ENCODE measurements at places on chromosomes 3 and 15.

DNA sequence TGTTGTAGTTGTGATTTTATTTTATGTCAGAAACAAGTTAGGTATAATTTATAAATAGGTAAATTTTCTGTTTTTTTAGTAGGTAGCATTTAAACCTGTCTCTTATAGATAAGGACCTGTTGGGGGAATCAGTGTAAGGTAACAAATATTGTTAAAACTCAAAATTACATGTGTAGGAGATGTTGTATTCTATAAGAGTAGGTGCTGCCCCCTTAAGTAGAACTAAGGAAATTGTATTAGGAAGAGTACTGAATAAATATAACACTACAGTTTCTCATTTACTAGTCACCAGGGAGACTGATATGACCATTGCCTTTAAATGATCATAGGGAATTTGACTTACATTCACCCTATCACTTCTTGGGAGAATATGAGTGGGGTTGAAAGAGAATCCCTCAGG, 31.2 kb downstream of the SLC25A36 start:
- DNase-seq: peak; percentile 53

- no peak for DNase-seq
Measured at GRCh38 chr3:99425930-99426329, 212.5 kb upstream of the COL8A1 start.

GRCh38 chr3:143806038-143806437, 42.2 kb downstream of the SLC9A9 start:
- DNase-seq: no peak

- no peak for DNase-seq
Measured at GRCh38 chr3:141087778-141088130, 36.6 kb downstream of the SPSB4 start.

- no peak for DNase-seq
Measured at GRCh38 chr3:193938613-193939012, 197.3 kb upstream of the HES1 start.

DNA sequence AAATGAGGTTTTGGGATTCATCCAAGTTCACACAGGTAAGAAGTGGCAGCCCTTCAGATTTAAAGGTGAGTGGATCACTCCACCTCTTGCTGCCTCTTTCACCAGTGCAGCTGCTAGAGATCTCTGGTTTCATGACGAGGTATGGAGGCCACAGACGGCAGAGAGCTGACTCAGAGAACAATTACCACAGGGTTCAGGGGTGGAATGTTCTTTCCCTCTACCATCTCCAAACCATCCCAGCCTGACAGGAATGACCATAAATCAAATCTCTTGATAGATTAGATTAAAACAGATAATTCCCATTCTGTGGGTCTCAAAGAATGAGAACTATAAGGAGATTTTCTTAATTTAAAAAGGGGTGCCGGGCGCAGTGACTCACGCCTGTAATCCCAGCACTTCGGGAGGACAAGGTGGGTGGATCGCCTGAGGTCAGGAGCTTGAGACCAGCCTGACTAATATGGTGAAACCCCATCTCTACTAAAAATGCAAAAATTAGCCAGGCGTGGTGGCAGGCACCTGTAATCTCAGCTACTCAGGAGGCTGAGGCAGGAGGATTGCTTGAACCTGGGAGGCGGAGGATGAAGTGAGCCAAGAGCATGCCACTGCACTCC, 174.2 kb upstream of the ATP11B start:
- no peak for DNase-seq

GRCh38 chr3:76063811-76064210, 278.5 kb upstream of the ZNF717 start:
- no peak for DNase-seq

- DNase-seq: no peak
Measured at GRCh38 chr15:65991721-65992483, 122.6 kb downstream of the RAB11A start.

- DNase-seq: peak; percentile 58
Measured at GRCh38 chr3:177443469-177443868, 246.2 kb upstream of the TBL1XR1 start.

- DNase-seq: peak; percentile 66
Measured at GRCh38 chr3:126654571-126655383, at the start of gene TXNRD3. TSS of gene TXNRD3 (minus strand) at chr3:126655124.

DNA sequence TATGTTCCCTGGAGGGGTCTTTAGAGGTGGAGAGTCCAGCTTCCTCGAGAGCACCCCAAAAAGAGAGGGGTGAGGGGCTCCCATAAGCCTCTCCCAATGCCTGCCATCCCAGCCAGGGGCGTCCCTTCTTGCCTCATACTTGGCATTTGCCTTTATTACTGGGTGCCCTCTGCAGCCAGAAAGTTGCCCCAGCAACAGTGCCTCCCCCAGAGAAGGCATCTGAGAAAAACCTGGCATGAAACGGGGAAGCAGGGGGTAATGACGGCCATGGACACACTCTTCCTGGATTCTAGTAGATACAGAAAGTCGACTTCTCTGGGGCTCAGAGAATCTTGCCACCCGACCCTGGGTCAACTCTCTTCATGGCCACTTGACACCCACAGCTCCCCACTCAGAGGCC, 90.1 kb downstream of the PCSK6 start:
- DNase-seq: no peak

- no peak for DNase-seq
Measured at GRCh38 chr3:149319750-149320149, 13.7 kb downstream of the TM4SF18 start.

- DNase-seq: no peak
Measured at GRCh38 chr3:141421639-141422319, 53.5 kb downstream of the ZBTB38 start.

DNA sequence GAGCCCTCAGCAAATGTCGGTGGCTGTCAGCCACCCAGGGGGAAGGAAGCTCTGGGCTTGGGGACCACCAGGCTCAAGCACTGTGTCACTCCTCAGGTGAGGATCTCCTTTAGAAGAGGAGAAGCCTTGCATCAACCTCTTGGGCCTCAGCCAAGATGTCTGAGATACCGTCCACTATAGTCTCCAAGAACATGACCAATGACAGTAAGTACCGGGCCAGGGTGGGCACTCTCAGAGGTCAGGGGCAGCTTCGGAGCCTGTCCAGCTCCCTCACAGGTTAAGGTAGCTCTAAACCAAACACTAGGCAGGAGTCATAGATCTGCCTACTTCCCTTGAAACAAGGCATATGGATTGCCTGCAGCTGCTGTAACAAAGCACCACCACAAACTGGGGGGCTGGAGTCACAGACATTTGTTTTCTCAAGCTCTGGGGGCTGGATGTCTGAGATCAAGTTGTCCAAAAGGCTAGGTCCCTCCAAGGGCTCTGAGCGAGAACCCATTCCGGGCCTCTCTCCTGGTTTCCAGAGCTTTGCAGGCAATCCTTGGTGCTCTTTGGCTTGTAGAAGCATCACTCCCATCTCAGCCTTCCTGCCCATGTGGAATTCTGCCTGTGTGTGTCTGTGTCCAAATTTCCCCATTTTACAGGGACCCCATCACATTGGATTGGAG, 1.3 kb downstream of the CFAP100 start:
- DNase-seq: no peak

GRCh38 chr15:98823012-98823458, 174.7 kb downstream of the IGF1R start:
- no peak for DNase-seq

DNA sequence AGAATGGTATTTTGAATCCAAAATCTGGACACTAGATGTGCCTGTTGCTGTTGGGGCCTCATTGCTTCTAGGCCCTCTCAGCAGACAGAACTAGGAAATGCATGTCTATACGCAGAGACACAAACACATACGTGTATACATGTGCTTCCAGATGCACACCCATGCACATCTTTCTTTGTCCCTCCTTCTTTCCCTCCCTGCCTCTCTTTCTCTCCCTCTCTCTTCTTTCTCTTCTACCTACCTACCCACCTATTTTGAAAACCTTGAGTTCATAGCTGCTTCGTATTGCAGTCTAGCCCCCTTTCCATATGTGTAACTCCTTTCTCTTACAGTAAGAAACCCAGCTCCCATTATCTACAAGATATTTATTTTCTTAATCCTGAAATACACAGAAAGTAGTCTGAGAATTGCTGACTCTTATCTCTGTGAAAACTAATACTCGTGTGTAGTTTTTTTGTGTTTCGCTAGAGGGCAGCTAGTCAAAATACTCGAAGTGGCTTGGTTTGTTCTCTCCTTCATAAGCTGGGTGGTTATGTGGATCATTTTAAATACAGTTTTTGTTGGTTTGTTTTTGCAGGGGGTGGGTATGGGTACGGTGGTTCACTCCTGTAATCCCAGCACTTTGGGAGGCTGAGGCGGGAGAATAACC, 18.5 kb downstream of the RPL32 start:
- no peak for DNase-seq

DNA sequence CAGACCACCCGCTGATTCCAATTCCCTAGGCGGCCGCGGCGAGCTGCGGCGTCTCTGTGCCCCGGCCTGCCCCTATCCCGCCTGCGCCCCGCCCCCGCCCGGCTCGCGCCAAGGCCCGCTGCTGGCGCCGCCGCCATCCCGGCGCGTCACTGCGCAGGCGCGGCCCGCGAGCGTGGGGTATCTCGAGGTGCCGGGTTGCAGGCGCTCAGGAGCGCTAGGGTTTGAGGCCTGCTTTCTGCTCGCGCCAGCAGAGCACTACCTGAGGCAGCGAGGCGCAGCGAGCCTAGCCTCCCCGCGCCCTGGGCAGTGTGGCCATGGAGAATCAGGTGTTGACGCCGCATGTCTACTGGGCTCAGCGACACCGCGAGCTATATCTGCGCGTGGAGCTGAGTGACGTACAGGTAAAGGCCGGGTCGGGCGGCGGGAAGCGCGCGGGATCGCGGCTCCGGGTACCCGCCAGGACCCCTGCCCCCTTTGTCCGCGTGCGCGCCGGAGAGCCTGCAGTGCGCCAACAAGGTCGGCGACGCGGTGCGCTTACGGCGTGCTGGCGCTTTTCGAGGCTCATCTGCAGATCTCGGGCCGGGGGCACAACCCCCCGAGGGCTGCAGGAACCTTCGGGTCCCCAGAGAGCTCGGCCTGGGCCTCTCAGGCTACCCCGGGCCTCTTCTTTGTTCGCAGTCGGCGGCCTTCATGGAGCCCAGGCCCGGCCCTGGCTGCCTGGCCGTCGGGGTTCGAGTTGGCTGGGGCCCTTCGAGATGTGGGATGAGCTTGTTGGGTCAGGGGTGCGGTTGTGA, at the start of gene HACD3:
Gene HACD3, plus strand, starts transcription at position 146 of the 794 bp plus-strand sequence. Its CDS starts 169 bp downstream, at position 315.
- DNase-seq: peak; percentile 56

DNA sequence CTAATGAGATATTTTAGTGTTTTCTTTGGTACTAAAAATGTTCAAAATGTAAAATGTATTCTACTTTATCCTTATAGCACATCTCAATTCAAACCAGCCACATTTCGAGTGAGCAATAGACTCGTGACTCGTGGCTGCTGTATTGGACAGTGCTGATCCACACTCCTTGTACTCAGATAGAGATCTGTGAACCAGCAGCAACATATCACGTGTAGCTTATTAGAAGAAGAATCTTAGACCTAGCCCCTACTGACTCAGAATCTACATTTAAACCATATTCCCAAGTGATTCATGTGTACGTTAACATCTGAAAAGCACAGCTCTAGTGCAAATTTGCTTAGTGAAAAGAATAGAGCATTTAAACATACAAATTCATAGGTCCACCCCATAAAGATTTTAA, 130.9 kb downstream of the IL1RAP start:
- DNase-seq: no peak

DNA sequence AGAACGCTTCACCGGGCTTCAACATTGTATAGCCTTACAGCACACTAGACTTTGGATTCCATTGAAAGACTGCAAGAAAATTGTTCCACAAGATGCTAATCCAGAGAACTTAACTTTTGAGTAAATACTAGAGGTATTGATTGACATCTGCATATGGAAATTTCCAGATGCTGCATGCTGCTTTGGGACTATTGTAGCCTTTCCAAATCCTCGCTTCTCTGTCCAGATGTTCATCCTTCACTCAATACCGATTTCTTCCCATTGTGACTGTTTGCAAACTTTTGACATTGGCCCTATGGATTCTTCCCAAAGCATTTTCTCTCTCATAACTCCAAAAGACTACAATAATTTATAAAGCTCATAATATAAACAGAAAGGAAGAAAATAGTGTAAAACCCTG, 41.4 kb downstream of the COL6A6 start:
- DNase-seq: no peak

GRCh38 chr3:151318313-151318712, 1.7 kb upstream of the GPR87 start:
- DNase-seq: no peak

DNA sequence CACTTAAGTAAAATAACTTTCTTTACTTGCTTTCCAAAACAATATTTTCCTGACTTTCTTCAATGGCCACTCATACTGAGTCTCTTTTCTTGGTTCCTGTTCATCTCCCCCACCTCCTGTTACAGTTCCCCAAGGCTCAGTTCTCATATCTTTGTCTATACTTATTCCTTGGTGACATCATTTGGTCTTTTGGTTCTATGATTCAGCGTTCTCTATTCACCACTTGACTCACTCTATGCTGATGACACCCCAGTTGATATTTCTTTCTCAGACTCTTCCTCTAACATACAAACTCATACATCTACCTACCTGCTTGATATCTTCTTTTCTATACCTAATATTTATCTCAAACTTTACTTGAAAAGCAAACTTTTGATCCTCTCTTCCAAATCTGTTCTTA, 85.0 kb upstream of the P3H2 start:
- no peak for DNase-seq

DNA sequence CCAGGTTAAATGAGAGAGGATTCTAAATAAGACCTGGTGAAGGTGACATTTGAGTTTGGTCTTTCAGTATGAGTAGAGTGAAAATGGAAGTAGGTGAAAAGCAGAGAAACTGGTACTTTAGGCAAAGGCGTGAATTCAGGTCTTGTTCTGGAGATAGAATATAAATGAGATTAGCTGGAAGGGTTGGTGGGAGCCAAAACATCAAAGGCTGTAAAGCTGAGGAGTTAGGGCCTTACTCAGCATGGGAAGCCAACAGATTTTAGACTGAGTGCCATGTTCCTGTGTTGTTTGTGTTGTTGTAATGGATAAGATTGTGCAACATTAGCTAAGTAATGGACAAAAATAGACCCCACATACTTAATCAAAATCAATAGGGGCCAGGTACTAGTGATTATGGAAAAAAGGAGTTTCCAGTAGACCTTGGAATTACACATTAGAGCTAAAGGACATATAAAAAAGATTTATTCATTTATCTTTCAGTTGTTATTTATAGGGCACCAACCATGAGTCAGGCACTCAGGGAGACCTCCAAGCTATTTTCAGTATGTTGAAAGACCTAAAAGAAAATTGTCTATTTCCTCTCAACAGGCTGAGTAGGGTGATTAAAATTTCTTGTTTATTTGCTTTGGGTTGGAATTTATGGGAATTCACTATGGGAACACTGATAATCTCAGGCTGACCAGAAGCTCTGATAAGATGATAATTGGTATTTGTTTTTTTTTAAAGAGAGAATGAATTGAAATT, 20.8 kb downstream of the ARL14 start:
- DNase-seq: no peak

DNA sequence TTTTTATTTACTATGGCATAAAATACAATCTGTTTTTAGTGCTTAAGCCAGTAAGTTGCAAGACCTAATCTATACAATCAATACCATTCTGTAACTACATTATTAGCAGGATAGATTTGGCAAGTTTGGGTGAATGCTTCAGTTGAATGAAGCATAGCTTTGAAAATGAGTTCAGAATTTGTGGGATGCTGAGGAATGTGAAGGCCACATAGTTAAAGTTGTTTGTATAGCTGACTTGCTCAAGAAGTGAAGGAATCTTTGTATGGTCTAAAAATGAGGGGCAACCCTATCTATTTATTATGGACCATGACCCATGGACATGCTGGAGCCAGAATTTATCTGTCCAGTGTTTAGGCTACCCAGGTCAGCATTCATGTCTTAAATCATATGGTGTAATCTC, 58.5 kb downstream of the CRYBG3 start:
- DNase-seq: no peak

Measured in SW 1271 (cell line).